NCI-H345 (cell line): ENCODE measurements at places on chromosomes 6 and 20.

GRCh38 chr6:156809446-156810178 lies 32.4 kb downstream of the ARID1B start:
- DNase-seq = no peak

DNA sequence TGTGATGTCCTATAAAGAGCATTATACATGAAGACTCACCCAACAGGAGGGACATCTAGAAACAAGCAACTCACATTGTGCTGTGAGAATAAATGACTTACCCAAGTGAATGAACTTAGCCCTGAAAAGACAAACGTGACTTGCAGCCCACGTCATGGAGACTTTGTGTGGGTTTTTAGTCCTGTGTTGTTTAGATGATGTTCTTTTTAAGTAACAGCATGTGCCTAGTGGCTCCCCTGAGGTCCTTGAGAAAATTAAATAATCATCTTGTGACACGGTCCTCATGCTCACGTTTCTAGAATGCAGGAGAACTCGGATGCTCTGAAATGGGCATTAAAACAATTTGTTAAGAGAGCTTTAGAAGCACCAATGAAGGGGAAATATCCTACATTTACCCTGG lies 165.1 kb downstream of the SASH1 start:
- no peak for DNase-seq

GRCh38 chr6:136567688-136568087 lies 17.5 kb upstream of the MAP7 start:
- no peak for DNase-seq

DNA sequence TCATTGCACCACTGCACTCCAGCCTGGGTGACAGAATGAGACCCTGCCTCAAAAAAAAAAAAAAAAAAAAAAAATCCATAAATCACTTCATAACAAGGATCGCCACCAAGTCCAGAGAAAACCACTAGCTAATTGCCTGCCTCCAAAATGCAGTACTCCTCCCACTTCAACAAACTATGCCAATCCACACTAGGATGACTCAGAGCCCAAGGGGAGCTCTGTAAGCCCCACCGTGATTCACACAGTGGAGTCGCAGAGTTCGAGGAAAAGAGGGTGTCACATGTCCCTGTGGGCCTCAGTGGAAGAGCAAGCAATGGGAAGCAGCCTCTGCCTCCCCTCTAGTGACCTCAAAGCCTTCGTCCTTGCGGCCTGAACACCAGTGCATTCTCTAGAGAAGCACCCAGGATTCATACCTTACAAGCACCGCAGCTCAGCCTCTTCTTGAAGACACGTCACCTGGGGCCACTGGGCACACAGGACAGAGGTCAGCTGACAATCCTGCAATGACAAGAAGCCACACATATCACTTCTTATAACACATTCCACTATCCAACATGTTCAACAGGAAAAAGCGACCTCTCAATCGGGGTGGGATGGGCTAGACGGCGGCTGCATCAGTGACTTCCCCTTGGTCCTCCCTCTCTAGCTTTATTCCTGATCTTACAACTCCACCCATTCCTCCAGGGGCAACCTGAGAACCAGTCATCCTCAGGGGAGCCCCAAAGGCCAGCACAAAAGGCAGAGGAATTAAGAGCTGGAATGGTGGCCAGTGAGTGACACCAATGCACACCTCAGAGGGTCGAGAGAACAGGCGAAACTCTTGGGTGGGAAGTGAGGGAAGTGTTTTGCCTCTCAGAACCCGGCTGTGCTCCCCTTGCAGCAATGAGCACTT lies 8.9 kb downstream of the SNHG17 start:
- no peak for DNase-seq

GRCh38 chr6:130034378-130035146 lies 16.2 kb downstream of the L3MBTL3 start:
- no peak for DNase-seq

DNA sequence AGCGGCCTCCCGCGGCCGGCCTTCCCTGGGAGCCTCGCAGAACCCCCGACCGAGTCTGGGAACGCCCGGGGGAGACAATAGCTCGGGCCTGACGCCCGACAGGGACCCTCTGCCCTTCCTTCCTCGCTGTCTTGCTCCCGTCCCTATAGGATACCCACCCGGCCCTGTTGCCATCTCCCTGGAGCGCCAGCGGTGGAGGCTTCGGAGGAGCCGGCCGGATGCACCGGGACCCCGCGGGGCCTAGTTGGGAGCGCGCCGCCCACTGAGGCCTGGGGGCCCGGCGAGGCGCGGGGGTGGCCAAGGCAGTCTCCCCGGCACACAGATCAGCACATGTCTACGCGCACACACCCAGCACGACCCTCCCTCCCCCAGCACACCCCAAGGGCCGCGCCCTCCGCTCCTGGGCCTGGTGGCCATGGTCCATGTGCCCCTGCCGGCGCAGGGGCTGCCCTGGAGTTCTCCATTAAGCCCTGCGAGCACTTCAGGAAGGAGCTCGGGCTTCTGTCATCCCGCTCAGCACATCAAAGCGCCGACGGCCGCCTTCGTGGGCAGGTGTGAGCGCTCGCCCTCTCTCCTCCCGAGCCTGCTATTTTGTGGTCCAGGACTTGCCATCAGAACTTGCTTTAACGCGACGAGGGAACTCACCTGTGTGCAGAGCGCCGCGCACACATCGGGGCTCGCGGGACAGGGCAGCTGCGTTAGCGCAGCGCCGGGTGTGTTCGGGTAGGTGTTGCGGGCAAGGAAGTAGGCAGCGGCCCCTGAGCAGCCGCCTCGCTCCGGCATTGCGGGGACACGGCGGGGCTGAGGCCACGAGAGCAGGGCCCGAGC lies 3.7 kb downstream of the FOXF2 start:
- DNase-seq = no peak

DNA sequence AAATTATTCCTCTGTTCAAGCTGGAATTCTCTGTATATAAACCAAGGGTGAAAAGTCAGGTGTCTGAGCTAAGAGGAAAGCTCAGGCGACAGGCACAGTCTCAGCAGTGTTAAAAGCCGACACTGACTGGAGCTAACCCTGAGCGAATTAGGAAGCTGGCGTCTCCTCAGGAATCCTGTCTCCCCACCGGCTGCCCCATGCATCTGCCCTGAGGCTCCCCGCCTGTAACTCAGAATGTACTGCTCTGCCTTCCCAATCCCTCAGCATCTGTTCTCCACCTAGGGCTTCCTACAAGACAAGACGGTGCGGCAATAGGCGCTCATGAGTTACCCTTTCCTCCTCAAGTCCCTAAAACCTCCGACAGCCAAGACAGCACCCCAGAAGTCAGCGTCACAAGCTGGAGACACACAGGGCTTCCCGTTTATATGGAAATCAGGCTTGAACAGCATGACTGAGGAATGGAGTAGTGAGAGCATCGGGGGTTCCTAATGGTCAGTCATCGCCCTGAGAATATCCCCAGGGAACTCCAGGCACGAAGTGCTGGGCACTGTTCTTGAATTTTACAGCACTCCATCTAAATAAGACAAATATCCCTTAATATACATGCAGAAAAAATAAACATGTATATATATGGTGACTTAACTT lies 33.5 kb downstream of the WDR27 start:
- DNase-seq = no peak

DNA sequence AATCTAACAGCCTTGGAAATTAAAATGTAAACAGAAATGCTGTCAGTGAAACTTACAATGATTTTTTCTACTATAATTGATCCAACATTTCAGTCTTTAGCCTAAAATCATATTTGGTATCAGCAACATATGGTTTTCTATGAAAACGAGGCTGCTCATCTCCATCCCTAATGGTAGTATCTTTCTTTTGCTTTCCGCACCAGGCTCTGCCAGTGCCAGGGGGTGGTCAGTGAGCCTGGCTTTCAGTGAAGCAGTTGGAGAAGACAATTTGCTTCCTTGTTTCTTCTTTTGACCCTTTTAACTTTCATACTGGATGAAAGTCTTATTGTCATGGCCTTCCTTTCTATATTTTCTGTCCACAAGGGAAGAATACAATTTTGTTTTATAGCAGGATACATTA lies 258.4 kb downstream of the ARID1B start:
- no peak for DNase-seq

DNA sequence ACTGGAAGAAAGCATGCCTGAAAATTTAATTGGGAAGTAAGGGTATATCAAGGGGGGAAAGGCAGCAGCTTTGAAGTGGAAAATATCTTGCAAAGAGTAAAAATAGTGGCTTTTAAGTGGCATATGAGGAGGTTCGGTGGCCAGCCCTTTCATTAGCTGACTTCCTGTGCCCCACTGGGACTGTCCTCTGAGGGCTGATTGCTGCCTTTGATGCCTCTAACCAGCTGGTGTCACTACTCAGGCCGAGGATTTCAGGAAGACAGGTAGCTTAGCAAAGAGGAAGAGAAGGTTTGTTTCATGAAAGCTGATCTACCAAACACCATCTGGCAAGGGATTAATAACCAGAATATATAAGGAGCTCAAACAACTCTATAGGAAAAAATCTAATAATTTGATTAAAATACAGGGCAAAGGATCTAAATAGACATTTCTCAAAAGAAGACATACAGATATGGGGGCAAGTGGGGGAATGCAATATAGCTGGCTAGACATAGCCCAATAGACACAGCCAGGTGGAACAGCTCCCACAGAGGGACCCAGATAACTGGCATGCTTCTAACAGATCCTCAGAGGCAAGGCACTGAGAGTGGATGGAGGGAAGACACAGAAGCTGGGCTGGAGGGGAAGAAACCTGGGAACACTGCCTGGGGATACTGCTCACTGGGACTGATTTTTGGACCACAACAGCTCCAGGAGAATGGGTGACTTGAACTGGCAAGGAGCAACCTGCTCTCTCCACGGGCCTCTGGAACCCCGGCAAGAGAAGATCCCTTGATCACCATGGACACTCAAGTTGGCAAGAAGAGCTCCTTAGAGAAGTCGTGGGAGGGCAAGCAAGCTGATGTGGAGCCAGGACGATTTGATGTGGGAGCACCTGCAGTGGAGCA lies 33.2 kb downstream of the CCN2 start:
- no peak for DNase-seq

GRCh38 chr6:62175195-62175594 lies 110.8 kb downstream of the KHDRBS2 start:
- no peak for DNase-seq
